ENCODE measurements at places on chromosomes 12 and 14.

- no peak for DNase-seq
Observed at GRCh38 chr14:99260587-99261551, 11.1 kb downstream of the BCL11B start.

DNA sequence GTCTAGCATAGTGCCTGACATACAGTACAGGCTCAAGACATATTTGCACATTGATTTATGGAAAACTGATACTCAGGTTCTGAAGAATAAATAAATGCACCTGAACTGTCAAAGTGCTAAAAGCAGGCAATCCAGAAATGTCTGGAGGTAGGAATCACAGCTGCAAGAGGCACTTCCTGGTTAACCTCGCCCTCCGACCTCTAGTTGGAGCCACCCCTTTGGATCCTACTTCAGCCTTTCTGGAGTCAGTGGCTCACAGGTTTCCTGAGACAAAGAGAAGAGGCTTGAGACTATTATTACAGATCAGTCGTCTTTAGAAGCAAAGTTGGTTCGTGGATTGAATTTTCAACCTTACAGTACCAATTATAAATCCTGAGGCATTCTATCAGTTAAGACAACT, 13.0 kb downstream of the TCP11L2 start:
- DNase-seq: no peak

GRCh38 chr12:5956987-5957386, 11.9 kb upstream of the ANO2 start:
- no peak for DNase-seq

DNA sequence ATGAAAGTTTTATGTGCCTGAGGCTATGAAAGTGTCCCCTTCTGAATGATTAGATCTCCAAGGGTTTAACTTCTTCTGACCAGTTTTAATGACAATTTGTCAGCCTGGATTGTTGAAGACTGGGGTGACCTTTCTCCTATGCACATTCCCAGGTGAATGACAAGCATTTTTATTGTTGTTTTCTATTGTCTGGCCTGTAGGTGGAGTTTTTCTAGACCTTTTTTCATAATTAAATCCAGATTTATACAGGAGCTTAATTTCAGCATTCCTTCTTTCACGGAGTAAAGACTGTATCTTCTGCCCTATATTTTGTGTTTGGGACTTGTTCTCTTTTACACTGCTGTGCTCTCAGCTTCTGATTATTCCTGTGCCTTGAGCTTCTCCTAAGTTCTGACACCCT, 125.0 kb upstream of the FAR2 start:
- no peak for DNase-seq

DNA sequence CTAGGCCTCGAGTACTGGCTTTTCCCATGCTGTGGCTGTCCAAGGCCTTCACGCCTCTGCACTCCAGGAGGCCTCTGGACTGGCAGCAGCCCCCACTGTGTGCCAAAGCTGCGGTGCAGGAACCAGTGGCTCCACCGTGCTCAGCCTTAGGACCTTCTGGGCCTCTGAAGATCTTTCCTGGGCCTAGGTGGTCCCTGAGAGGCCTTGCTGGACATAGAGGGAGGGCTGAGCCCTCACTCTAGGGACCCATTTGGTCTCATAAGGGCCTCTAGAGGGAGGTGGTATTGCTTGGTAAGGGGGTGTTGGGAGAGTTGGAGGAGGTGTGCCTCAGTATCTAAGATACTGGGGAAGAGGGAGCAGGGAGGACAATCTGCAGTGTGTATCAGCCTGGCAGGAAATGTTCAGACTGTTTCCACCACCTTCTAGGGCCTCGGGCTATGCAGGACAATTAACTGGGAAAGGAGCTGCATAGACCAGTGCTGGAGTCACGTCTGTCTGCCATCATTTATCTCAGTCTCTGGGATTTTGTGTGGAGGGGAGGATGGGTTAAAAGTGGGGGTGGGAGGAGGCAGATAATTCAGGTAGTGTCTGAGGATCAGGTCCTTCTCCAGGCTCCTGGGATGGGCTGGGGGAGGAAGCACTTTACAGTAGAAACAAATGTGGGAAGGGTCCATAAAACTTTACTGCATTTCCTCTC, 2.9 kb downstream of the HOXC5 start:
- DNase-seq: no peak

DNA sequence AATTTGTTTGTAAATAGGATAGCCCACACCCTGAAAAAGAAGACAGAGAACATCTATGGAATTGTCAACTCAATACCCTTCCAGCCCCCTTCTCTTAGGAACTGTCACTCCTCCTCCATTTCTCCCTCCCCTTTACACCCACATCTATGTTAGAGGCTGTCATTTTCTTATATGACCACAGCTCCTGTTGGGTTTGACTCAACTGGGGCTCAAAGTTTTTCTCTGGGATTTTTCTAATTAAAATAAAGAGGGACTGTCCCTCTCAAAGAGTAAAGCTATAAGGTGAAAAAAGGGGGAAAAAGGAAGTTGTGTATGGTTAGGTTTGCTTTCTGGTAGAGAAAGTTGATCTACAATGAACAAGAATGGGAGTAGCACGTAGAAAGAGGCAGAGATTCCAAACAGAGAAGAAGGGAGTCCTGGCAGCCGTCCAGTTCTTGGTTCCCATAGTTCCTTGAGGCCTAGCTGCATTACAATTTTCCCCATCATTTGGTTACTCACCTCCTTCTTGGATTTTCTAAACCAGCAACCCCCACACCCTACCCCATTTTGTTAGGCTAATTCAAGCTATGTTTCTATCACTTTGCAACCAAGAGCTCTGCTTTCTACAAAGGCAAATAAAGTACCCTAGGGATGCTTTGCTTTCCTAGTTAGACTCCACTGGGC, 44.3 kb upstream of the STK38L start:
- DNase-seq: no peak

GRCh38 chr12:75818863-75819262, 212.7 kb downstream of the PHLDA1 start:
- DNase-seq: no peak

DNA sequence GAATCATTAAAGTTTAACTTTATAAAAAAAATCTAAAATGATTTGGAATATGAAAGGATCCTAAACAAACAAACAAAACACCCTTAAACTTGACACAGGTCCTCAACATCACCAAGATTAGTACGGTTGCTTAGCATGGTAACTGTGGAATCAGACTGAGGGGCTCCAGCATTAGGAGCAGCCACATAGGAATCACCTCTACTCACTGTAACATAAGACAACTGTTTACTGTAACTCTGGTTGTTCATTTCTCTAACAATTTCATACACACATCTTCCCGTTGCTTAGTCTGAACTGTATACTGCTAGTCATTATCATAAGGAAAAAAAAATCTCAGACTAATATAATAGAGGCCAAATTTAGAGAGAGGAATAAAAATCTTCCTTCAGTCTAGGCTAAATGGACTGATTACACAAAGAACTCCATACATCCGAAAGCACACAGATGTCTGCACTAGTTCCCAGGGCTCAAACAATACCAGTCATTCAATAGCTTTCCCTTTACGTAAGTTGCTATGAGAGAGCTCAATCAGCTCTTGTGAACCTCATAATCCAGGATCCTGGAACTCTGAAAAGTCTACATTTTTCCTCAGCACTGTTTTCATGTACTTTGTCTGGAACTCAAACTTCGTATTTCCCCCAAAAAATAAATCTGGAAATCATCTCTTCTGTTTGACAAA, 26.0 kb downstream of the LRP6 start:
- DNase-seq: no peak

DNA sequence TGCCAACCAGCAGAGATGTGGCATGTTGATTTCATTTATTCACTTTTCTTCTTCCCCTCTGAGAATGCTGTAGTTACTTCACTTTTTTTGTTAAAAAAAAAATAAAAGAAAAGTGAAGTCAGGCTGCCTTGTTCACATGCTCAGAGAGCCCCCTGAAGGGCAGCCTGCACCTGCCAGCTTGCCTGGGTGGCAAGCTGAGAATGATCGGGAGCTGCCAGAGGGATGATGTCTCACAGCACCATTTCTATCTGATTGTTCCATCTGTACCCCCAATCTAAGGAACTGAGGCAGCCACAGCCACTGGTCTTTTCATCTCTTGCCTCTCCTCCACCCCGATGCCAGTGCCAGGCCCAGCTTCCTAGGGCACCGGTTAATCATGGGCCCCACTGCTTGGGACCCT, 118.2 kb downstream of the TSPAN9 start:
- no peak for DNase-seq

DNA sequence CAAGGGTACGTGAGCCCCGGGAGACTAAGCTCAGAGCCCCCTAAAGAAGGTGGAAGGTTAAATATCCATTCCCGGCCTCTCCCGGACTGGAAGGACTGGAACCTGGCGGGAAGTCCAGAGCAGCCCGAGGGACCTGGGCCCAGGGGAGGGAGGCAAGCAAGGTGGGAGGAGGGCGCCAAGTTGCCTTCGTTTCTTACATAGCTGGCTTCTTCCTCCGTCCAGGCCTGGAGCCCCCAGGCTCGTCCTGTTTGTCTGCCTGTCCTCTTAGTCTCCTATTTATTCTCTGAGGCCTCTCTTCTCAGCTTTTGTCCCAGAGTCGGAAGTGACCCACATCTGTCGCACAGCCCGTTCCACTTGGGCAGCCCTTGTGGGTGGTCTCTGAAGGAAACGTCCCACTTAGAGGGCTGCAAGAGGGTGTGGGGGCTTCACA, 745 bp downstream of the PCK2 start:
- DNase-seq: no peak

DNA sequence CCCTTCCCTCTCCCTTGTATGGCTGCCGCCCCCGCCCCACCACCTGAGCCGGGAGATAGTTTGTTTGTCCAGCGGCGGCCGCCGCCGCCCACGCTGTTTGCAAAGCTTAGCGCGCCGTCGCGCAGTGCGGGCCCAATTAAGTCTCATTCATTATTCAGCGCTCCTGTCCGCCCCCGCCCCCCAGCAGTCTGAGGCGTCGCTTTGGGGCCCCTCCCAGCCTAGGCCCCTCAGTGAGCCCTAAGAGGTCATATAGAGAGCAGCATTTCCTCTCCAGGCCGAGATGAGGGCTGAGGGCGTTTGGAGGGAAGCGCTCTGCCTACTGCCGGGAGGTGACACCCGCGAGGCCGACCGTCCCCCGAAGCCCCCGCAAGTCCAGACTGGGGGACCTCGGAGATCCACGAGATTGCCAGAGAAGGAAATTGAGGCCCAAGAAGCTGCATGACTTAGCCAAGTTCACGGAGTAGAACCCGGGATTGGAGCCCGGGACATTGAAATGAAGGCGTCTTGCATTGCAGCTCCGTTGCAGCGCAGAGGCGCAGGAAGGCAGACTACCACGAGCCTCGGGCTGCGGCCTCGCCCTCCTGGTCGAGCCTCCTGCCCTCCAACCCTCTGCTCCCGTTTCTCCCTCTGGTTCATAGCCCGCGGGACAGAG, at the start of gene DNAJC22:
Gene DNAJC22 (plus strand): TSS at position 230 of the 652 bp plus-strand sequence. CDS start 1,985 bp downstream, outside the sequence.
- no peak for DNase-seq

GRCh38 chr12:753611-754472, 1.5 kb downstream of the WNK1 start:
- DNase-seq: peak; percentile 27
